DMS79 treated with DMSO at 0.1 percent for 48 hours (cell line): ENCODE measurements at places on chromosomes 3 and 15.

GRCh38 chr15:79535536-79535935, 103.4 kb downstream of the MINAR1 start:
- no peak for DNase-seq

- DNase-seq, result no peak
These were observed 286.0 kb downstream of the WDR72 start for GRCh38 chr15:53473435-53473834.

- DNase-seq, result no peak
These were observed 216.4 kb downstream of the TCF12 start for GRCh38 chr15:57134851-57135250.

DNA sequence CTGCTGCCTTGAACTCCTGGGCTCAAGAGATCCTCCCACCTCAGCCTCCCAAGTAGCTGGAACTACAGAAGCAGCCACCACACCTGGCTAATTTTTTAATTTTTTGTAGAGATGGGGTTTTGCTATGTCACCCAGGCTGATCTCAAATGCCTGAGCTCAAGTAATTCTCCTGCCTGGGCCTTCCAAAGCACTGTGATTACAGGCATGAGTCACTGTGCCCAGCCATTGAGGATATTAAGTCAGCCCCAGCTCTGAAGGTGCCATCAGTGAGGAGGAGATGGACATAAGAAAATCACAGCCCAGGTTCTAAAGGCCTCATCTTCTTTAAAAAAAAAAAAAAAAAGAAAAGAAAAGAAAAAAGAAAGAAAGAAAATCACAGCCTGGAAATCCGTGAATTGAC, 26.6 kb upstream of the PSTPIP1 start:
- DNase-seq, result no peak

- peak; percentile 28 for DNase-seq
These were observed 10.8 kb upstream of the VPS33B start for GRCh38 chr15:91032919-91033803.

- DNase-seq, result no peak
These were observed 77.4 kb downstream of the FLNB start for GRCh38 chr3:58085616-58086015.

DNA sequence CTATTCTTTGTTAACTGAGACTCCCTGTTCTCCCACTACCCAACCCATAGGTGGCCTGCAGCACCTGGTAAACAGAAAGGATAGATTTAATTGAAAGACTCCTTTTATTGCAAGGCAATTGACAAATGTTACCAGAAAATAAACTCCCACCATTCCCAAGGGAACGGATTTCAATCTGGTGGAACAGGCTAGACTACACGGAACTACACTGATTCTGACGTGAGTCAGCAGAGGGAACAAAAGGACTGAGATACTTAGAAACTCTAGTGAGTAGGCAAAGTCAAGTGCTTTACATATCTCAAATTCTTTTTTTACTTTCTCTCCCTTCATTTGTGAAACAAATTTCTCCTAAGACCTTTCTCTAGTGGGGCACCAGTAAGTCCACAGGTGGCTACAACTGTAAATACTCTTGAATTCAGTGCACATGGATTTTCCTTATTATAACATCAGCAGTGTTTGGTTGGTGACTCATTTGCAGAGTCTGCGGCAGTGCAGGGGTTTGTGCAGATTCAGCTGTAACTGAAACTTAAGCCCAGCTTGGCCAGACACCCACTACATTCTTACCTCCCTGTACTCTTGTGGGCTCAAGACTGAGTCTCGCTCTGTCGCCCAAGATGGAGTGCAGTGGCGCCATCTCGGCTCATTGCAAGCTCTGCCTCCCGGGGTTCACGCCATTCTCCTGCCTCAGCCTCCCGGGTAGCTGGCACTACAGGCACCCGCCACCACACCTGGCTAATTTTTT, 34.3 kb upstream of the PLSCR2 start:
- DNase-seq, result no peak

GRCh38 chr3:42504334-42505127, 2.1 kb downstream of the VIPR1 start:
- DNase-seq, result no peak

- DNase-seq, result no peak
These were observed 72.4 kb downstream of the SENP2 start for GRCh38 chr3:185658504-185658912.

DNA sequence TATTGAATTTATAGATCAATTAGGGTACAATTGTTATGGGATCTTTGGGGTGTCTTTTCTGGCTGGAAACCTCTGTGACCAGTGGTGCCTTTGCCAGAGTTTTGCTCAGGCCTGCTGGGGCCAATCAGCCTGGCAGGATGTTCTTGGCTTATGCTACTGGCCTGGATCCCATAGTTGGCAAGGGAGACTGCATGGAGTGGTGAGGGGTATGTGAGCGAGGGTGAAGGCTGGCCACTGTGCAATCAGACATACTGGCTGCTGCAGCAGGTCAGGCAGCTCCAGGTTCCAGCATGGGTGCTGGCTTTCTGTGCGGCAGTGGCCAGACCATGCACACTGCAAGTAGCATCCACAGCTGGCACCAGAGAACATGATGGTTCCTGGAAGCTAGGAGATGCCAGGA, 1053.2 kb upstream of the GBE1 start:
- no peak for DNase-seq

DNA sequence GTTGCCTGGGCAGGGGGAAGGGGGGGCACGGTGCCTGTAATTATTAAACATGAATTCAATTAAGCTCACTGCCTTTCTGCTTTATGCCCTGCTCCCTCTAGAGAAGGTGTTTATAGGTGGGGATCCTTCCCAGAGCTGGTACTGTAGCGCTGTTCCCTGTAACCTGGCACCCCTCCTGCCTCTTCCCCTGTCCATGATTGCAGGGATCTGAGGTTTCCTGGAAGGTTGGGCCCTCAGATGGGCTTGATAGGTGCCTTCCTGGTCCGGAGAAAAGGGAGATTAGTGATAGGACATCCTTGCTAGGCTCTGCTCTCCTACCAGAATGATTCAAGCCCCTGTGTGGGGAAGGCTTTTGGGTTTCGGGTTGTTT, 2.1 kb upstream of the FAM131A start:
- no peak for DNase-seq

DNA sequence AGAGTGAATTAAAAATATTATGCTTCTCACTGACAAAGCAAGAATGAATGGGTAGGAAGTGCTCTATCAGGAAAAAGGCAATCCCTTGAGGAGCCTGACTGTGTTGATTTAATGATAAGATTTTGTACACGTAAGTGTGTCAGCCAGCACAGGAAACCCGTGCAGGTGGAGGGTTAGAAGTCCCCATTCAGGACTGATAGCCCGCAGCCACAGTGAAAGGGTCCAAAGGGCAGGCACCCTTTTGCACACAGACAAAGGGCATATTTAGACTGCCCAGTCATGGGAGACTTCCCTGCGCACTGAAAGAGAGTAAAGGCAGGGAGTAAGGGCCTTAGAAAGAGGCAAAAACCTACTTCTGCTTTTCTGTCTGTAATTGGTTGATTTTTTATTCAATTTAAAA, 26.4 kb upstream of the SKIL start:
- DNase-seq, result no peak

- no peak for DNase-seq
These were observed 23.4 kb downstream of the SNAPC5 start for GRCh38 chr15:66474135-66474534.

- no peak for DNase-seq
These were observed 30.3 kb downstream of the TPRA1 start for GRCh38 chr3:127560051-127560787.
